ENCODE measurements at places on chromosomes 6 and 20.

DNA sequence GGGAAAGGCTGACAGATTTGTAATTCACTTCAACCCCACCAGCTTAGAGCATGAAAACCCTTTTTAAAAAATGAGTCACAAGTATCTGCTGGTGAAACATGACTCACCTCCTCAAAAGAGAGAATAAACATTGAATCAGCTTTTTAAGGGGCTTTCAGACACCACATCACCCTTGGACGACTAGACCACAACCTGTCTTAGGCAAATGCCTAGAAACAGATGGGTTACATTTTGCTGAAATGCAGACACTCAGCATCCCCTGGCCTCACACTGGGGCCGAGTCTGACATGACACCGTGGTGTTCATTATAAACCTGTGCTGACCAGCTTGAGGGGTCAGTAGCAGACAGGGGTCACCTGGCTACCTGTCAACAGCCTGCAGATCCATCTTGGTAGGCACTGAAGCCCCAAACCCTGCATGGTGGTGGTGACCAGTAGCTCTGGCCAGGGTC, 175.3 kb upstream of the CST7 start:
- DNase-seq = no peak

- no peak for DNase-seq
Measured at GRCh38 chr20:62406635-62407176, 379 bp downstream of the CABLES2 start.

DNA sequence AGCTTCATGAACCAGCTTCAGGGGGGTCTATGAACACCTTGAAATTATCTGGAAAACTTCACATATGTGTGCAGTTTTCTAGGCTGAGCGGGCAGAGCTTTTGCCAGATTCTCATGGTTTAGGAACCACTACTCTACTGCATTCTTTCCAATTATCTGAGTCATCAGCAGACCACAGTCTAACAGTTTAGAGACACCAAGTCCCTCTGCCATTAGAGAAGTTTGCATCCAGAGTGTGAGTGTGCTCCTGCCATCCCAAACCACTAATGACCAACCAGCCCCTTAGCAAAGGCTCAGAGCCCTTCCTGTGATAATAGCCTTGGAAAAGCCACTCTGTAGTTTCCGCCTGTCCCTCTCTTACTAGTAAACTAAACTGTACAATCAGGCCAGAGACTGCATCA, 96.8 kb downstream of the PHACTR1 start:
- no peak for DNase-seq

- no peak for DNase-seq
Measured at GRCh38 chr20:3431109-3431508, 23.6 kb upstream of the DNAAF9 start.

DNA sequence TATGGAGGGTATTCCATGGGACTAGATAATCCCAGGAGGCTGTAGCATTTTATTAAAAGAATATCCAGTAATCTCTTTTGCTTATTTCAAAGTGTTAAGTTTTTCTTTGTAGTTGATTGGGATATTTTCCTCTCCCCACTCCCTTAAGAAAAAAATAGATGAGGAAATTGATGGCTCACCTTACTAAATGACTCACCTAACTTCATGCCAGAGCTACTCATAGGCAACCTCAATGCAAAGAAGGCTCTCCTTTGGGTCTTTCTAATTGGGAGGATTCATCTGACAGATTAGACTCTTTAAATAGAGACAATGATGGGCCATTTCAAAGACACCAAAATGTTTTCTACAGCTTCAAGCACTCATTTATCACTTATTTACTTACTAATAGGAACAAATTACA, 528.5 kb upstream of the BTBD3 start:
- DNase-seq = no peak

DNA sequence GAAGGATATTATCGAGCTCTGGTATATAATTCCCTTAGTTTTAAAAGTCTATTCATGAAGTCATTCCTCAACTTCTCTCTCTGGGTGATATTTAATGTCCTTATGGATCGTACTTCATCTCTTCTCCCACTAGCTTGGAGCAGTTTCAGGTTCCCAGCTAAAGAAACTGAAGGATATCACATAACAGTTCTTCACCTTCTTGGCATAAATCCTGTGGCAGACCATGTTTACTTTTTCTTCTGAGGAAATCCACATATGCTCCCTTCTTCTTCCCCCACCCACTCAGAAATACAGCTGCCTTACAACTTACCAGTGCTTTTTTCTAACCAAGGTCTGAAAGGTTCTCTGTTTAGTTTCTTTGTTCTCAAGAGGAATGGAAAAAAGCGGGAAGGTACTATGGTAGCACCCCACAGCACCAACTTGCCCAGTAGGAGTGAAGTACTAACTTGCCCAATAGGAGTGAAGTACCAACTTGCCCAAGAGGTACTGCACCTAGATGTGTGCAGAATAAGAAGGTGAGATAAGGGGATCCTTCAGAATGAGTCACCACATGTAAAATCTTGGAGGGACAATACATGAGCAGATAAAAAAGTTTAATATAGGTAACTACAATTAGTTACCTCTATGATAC, 53.1 kb downstream of the TSPYL4 start:
- no peak for DNase-seq

GRCh38 chr6:16043171-16044135, 85.4 kb upstream of the MYLIP start:
- DNase-seq = no peak

Data from CD4-positive, alpha-beta memory T cell (primary cell).